ENCODE measurements at places on chromosomes 7 and 10. TPM values are rescaled to one million over a fixed set of nuclear protein-coding genes. Genes with fewer than 3 reads are reported as not detected.
A peak's percentile ranks its signal among the peaks of the same experiment; 100 is the strongest.

GRCh38 chr7:30135301-30136116 lies 723 bp downstream of the MTURN start:
- DNase-seq: peak; percentile 81

GRCh38 chr7:92595281-92595680 lies 5.1 kb upstream of the FAM133B start:
- DNase-seq: peak; percentile 95

DNA sequence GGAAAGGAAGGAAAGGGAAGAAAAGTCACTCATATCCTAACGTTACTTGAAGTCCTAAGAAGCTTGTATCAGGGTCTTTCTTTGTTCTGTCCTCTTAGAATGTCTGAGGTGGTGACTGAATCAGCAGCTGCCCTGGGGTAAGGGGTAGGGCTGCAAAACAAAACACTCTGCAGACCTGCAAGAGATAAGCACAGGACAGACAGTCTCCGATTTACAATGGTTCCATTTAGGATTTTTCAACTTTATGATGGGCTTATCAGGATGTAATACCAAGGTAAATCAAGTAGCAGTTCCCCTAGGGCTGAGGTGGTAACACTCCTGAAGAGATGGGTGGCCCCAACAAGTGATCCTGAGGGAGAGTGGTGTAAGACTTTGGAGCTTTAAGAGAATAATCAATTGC lies 16.5 kb downstream of the KDM7A start:
- DNase-seq: no peak

DNA sequence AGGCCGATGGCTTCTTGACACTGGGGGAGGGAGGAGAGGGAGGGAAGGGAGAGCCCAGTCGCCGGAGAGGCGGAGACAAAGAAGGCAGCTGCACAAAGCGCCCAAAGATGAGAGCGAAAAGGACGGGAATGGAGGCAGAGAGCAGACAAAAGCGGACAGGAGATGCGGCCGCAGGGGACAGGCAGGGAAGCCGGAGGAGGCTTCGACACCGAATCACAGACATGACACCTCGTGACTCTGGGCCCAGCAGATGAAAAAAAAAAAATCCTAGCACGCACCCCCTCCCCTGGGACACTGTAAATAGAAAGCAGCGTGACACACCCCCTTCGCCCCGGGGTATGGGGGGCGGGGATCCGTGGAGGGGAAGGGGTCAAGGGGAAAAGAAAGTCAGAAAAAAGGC lies 976 bp downstream of the NAT16 start:
- DNase-seq: no peak

DNA sequence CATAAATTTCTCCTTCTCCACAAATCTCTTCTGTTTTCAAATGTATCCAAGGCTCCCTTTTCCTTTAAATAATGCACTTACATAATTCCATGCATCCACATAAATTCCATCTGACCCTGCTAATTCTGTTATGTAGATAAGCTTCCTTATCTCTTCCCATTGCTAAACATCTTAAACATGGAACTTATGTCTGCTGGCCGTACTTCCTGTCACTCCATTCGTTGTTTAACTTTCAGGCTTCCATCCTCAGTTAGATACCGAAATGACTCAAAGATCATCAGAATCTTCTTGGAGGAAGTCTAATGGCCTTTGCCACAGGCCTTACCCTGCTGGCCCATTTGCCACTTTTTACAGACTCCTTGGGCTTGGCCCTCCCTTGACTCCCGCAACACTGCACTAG lies 330.9 kb downstream of the GFRA1 start:
- DNase-seq: no peak

DNA sequence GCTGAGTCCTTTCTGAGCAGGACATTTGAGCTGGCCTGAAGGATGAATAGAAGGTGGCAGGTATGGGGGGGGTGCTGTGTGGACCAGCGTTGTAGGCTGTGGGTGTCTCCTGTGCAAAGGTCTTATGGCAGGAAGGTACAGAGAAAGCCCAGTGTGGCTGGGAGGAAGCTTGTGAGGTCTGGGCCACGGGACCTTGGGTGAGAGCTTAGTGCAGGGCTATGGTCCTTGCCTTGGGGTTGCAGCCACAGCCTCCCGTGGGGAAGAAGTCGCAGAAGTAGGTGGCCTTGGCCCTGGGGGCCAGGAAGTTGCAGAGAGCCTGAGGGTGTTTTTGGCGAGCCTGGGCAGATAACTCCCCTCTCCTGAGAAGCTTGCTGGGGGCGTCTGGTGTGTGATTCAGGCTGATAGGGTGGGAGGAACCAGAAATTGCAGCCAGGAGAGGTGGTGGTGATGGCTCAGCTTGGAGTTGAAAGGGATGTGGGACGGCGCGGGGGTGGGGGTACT lies 172.0 kb upstream of the TNRC18 start:
- peak; percentile 88 for DNase-seq

GRCh38 chr7:116101704-116102103 lies 71.1 kb upstream of the TFEC start:
- peak; percentile 83 for DNase-seq

- peak; percentile 73 for DNase-seq
Measured at GRCh38 chr7:131285556-131285955, 42.1 kb upstream of the MKLN1 start.

DNA sequence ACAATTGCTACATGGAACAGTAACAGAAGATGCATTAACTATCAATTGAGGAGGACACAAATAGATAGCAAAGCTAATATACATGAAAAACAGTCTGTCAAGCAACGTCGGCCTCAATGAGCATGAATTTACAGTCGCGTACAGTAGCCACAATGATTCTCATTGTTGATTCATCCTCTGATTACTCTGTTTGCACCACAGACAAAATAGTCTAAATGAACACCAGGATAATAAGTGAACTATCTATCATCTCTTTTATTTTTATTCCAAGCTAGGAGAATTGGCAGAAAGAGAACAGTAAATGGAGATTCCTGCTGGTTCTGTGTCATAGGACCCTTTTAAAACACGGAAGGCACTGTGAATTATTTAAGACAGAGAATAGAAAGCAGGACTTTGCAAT lies 108.5 kb downstream of the EVX1 start:
- DNase-seq: no peak

DNA sequence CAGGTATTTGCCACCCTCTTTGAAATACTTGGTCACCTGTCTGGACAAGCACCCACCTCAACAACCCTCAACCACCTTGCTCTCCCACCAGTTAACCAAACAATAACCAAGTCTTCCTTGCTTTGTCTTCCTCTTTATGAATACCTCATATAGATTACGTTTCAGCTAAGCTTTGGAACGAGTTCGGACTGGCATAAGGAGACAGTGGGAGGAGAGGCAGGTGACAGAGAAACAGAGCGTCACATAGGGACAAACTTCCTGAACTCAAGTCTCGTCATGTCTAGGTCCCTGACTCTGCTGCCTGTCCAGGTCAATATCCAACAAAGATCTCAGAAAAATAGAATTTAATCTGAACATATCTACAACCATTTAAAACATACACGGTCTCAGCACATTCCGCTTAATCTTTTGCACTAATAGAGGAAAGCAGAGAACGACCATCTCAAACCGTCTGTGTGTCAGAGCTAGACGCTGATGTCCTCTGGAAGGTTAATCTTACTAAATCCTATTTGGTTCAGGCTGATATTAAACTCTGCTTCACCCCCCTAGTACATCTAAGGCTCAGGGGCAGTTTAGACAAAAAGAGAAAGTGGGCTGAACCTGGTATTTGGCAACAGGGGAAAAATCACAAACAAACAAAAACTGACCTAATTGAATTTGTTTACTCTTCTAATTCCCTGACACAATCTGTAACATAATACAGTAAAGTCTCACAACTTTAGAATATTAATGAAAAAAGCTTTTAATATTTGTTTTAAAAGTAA lies 26.4 kb upstream of the SVOPL start:
- DNase-seq: no peak

GRCh38 chr10:129440247-129440646 lies 26.8 kb upstream of the MGMT start:
- no peak for DNase-seq

- DNase-seq: no peak
Measured at GRCh38 chr7:45695249-45695995, 121.3 kb downstream of the ADCY1 start.

DNA sequence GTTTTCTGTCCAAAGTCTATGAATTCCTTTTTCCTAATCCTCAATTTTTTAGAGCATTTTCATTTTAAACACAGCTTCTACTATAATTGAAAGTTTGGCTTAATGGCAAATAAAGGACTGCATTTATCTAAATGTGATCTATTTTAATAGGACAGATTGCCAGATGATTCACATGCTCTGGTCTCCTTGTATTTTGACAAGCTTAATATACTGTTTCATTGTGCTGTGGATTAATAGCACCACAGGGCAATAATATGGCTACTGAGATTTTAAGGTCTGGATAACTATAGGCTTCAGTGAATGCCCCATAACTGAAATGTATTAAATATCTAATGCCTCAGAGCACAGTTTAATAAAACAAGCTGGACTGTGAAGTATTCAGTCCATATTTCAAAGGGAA lies 1362.8 kb downstream of the XPNPEP1 start:
- DNase-seq: peak; percentile 16

DNA sequence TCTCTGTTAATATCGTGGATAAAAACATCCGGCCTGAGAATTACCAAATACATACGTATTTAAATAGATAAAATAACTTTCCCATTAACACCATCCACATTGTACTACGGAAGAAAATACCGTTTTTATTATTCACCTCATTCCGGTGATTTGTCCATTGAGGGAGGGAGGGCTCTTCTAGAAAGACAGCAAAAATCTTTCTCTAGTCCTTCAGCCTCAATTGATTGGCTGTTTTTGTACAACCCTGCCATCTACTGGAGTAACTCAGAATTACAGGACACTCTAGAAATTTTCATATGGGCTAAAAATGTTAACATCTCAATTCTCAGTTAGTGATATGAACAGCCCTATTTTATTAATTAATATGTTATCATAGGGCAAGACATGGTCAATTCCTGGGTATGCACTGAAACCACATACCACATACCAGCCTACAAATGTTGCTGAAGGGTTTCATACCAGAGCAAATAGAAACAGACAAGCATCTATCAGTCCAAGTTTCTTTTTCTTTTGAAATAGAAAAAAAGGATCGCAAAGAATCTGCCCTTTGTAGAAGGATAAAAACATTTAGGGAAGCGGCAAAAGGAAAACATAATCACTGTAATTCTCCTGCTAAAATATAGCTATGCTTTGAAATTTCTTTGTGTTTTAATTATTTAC lies 55.8 kb upstream of the CDCA7L start:
- peak; percentile 92 for DNase-seq

GRCh38 chr10:117443686-117444041 lies 68.4 kb upstream of the PDZD8 start:
- no peak for DNase-seq

- peak; percentile 52 for DNase-seq
Measured at GRCh38 chr10:73093922-73094850, 2.5 kb downstream of the P4HA1 start.

- peak; percentile 50 for DNase-seq
Measured at GRCh38 chr7:157405914-157406810, 69.4 kb downstream of the DNAJB6 start.

SEMA3A gene
- 24.5 TPM for polyA plus RNA-seq

ACTL6B gene
- polyA plus RNA-seq: not detected

INPP5A gene
- polyA plus RNA-seq: 2.3 TPM

ASB15 gene
- polyA plus RNA-seq: not detected

MRLN gene
- not detected for polyA plus RNA-seq

MYO1G gene
- polyA plus RNA-seq: 0.14 TPM

C10orf105 gene
- 0.06 TPM for polyA plus RNA-seq

CALHM3 gene
- not detected for polyA plus RNA-seq

Measured in GM23248 (cell line).